Activated CD8-positive, alpha-beta memory T cell treated with anti-CD3 and anti-CD28 coated beads, Interleukin-2, amount 50 U/mL, for 48 hours (primary cell): ENCODE measurements at places on chromosomes 5 and 9.
A peak's percentile ranks its signal among the peaks of the same experiment; 100 is the strongest.

- DNase-seq: no peak
Measured at GRCh38 chr5:138064526-138064925, 19.3 kb upstream of the WNT8A start.

DNA sequence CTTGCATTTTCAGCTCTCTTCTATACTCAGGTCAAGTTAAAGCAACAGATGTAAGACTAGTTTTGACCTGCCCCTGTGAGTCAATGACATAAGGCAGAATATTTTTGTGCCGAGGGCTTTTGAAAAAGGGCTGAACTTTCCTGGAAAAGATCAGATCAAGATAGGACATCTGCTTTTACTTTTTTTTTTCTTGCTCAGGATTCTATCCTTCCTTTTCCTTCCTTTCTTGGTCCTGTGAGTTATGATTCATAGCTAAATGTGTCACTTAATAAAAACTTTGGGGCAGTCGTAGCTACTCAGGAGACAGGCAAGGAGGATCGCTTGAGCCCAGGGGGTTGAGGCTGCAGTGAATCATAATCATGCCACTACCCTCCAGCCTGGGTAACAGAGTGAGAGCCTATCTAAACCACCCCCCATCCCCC is 84.3 kb upstream of the BRINP1 start:
- no peak for DNase-seq

GRCh38 chr5:2764581-2764980 is 13.1 kb upstream of the IRX2 start:
- DNase-seq: no peak

DNA sequence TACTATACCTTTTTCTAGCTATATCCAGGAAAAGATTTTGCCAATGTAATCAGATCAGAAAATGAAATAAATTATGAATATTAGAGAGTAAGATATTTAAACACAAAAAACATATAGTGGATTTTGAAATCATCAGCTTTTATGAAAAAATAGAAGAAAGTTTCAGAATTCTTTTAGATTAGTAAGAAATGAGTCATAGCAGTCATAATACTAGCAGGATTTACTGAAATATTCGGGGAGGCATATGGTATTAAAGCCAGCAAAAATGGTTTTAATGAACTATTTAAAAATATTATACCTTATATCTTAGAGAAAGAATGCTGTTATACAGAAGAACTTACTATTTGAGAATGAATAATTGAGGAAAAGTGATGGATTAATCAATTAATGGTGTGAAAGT is 303.6 kb upstream of the NUDT12 start:
- DNase-seq: no peak

- DNase-seq: no peak
Measured at GRCh38 chr9:130561056-130561455, 18.3 kb upstream of the FUBP3 start.

- no peak for DNase-seq
Measured at GRCh38 chr9:128107468-128108268, 19.9 kb downstream of the PTGES2 start.

- DNase-seq: peak; percentile 48
Measured at GRCh38 chr9:88990729-88991065, 571 bp upstream of the S1PR3 start.

DNA sequence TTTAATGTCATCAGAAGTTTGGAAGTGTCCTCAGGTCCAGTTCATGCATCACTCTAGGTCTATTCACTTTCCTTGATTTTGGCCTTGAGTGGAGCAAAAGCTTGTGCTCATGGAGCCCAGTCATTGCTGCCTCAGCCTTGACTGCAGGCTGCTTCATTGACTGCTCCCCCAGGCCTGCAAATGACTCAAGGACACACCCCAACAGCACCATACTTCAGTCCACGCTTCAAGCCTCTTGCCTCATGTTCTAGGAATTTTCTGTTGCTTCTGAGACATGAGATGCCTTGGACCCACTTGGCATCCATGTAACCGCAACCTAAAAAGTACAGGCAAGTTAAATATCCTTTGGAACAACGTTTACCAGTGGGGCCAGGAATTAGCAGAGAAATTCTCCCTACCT is 193.7 kb downstream of the PIK3R1 start:
- DNase-seq: no peak

- no peak for DNase-seq
Measured at GRCh38 chr9:134190232-134191121, 26.1 kb upstream of the RNU6ATAC start.

GRCh38 chr5:135204151-135204600 is 170.1 kb upstream of the PITX1 start:
- no peak for DNase-seq

- no peak for DNase-seq
Measured at GRCh38 chr9:6153425-6153824, 62.2 kb upstream of the IL33 start.

- no peak for DNase-seq
Measured at GRCh38 chr9:117464941-117465616, 50.2 kb upstream of the ASTN2 start.

GRCh38 chr9:103798620-103799019 is 295.5 kb upstream of the SMC2 start:
- no peak for DNase-seq

DNA sequence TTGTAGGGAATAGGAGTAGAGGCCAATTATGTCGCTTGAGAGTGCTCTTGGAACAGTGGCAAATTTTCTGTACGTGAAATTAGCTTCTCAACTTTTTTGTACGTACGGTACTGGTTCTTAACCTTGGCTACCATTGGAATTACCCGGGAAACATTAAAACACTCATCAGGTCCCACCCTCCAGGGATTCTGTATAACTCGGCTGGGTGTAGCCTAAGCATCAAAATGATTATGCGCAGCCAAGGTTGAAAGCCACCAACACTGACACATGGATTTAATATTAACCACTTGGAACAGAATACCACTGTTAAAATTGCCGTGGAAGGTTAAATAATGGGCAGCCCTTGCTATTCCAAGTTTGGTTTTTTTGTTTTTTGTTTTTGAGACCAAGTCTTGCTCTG is 17.4 kb downstream of the DNAJA1 start:
- DNase-seq: no peak

DNA sequence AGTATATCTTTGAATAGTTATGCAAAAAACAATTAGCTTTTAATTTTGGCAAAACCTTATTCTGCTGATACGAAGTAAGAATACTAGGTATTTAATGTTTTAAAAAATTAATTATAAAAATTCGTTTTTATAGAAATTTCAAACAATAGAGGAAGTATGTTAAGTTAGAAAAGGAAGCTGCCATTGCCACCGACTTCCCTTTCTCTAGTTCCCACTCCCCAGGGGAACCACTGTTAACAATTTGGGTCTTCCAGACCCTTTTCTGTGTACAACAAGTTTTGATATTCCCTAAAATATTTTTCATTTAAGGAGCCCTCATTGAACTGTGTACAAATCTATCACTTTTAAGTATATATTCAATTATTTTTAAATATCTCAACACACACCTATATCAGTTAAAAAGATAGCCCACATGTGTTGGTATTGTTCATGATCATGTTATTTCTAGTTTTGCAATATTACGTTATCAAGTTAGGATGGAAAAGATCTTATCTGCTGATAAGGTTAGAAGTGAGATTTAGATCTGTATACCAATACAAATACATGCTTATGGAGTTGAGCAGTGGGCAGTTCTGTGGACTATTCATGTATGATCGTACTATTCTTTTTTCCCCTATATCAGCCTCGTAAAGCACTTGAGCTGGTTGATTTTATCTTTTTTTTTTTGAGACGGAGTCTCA is 25.9 kb downstream of the NDFIP1 start:
- no peak for DNase-seq

DNA sequence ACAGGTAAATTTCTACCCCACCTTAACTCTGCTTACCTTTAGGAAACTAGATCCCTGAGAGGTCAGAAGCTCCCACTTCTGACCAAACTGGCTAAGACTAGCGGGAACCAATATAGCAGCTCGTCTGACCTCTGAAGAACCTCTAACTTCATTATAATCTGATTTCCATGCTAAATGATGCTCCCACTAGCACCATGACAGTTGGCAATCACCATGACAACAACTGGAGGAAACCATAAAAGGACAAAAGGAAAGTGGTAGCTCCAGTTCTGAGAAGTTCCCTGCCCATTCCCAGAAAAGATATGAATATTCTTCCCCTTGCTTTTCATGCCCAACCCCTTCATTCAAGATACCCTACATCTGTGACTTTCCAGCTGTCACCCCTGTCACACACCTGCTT is 483.3 kb downstream of the CTNND2 start:
- no peak for DNase-seq

GRCh38 chr9:70639853-70640814 is 225.7 kb upstream of the KLF9 start:
- no peak for DNase-seq

DNA sequence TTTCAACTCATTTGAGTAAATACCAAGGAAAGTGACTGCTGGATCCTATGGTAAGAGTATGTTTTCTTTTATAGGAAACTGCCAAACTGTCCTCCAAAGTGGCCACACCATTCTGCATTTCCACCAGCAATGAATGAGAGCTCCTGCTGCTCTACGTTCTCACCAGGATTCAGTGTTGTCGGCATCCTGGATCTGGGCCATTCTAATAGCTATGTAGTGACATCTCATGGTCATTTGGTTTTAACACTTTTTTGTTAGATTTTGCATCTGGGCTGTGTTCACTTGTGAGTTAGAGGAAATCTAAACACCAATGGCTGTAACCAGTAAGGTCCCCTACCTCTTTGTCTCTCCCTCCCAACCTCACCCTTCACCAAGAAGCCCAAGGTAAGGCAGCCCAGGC is 115.9 kb downstream of the ATPSCKMT start:
- no peak for DNase-seq

DNA sequence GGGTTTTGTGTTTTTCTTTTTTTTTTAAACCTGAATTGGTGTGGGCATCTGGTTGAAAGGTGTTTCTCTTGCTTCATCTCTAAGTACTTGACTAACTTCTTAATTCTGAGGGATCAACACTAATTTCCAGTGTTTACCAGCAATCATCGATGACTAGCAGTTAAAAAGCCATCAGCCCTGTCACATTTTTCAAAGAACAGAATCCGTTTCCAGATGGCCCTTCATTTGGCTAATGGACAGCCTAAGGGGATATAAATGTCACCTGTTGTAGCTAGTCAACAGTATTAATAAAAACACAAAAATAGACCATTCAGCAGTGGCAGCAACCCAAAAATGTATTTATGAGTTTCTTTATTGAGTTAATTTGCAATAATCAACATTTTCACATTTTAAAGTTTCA is 1076.5 kb downstream of the MAT2B start:
- no peak for DNase-seq

- no peak for DNase-seq
Measured at GRCh38 chr5:6117212-6117611, 261.1 kb downstream of the MED10 start.

- DNase-seq: no peak
Measured at GRCh38 chr5:71938895-71939294, 168.4 kb upstream of the MAP1B start.

DNA sequence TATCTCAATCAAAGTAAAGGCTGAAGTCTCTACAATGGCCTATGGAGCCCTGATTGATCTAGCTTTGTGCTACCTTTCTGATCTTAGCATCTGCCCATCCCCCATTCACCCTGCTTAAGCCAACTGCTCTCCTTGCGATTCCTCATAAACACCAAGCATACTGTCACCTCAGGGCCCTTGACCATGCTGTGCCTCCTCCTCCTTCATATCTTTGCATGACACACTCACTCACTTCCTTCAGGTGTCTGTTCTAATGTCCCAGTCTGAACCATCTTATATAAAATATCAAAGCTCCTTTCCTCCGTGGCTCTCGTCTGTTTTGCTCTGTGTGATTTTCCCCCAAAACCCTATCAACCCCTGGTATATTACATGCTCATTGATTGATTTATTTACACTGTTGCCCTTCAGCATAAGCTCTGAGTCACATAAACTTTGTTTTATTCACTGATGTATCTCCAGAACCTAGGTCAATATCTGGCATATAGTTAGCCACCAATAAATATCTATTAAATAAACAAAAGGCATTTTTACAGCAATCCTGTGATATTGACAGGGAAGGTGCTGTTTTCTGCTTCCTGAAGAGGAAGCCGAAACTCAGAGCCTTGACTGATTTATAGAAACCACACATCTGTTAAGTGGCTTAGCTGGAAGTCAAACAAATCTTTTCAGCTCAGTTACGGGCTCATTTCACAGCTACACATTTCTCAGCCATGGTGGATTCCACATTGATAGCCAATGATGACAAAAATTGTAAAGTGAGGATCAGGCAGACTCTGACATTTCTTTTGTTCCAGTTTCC is 103.6 kb downstream of the BOD1 start:
- DNase-seq: no peak

DNA sequence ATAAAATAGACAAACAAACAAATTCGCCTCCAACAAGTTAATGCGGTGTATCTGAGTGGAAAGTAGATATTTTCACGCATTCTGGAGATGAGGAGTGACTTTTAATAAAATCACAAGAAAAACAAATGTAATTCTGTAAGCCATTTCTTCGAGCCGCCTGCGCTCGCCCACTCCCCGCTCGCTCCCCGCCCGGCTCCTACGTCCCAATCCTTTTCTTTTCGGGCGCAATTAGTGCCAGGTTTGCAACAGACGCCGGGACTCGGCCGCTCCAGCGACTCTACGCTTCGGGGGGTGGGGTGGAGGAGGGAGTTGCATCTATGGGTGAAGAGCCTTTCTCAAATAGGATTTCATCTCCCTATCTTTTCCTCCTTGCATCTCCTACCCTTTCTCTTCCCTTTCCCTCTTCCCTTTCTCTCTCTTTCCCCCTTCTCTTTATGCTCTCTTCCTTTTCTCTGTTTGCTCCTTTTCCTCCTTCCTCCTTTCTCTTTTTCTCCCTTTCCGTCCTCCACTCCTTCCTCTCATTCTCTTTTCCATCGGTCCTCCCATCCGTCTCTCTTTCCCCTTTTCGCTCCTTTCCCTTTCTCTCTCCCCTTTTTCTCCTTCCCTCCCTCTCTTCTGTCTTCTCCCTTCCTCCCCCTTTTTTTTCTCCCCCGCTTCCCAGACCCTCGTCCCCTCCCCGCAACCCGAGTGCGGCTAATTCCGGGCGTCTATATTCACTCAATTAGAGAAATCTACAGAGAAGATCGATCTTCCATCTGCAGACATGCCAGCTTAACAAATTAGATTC is 6.1 kb upstream of the OTP start:
- DNase-seq: peak; percentile 57

DNA sequence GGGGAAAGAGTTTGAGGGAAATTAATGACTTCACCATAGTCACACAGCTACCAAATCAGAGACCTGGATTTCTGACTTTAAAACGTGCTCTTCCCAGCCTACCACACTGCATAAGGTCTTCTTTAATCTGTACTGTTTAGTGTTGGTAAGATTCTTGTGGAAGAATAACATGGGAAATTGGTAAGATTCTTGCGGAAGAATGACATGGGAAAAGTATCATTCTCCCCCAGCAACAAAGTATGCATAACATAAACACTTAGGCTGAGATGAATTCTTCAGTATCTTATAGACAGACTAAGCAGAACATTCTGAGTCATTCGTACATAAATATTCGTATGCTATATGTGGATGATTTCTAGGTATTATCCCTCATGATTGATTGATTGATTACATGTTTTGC is 170.4 kb downstream of the FOCAD start:
- no peak for DNase-seq

- DNase-seq: no peak
Measured at GRCh38 chr9:96612105-96612965, 7.3 kb downstream of the CDC14B start.
